ENCODE measurements at places on chromosomes 1 and 21.

DNA sequence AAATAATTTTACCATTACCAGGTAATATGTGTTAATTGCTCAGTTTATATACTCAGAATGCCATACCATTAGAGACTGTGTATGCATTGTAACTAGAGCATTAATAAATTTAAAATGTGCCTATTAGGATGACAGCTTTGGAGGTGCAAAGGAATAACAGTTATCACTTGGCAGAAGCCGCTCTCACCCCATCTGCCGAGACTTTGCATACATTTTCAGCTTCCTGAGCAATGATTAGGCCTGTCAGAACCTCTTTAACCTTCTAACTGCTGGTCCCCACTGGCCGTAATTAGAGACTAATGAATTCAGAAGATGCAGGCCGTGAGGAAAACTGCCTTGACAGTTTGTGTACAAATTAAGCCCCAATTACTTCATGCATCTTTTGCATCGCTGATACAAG is 158.0 kb upstream of the PROX1 start:
- DNase-seq: no peak

GRCh38 chr1:235229868-235230267 is 68.8 kb upstream of the RBM34 start:
- no peak for DNase-seq

GRCh38 chr1:233714631-233715217 is 100.8 kb downstream of the KCNK1 start:
- no peak for DNase-seq

GRCh38 chr21:36605426-36605825 is 93.5 kb upstream of the SIM2 start:
- DNase-seq: no peak

DNA sequence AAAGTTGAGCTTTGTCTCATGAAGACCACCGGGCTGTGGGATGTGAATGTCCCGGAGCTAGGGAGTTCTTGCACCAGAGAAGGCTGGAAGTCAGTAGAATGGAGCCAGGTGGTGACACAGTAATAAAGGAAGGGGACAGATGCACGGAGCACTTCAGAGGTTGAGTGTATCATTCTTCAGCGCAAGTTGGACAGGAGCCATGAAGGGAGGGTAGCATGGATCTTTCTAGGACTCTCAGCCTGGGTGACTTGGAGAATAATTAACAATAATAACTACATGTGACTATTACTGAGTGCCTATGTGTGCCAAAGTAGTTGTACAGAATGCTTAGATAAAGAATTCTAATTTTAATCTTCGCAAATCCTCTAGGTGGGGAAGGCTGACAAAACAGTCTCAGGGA is 258.7 kb upstream of the AJAP1 start:
- no peak for DNase-seq

Measured in bone marrow (tissue), 2 donors.